ENCODE measurements at places on chromosomes 12 and 14. TPM values are rescaled to one million over a fixed set of nuclear protein-coding genes. Genes with fewer than 3 reads are reported as not detected.

The LMO3 gene
- 130 TPM for total RNA-seq

The CDKL1 gene
- total RNA-seq: 6.8 TPM

The CD163 gene
- 203 TPM for total RNA-seq

The SYNE2 gene
- total RNA-seq: 122 TPM

The SUDS3 gene
- 22.4 TPM for total RNA-seq

The TMPRSS12 gene
- not detected for total RNA-seq

The ABCC9 gene
- total RNA-seq: 39.7 TPM

The ADCK1 gene
- total RNA-seq: 5.4 TPM

The XRCC3 gene
- total RNA-seq: 3.1 TPM

The BBOF1 gene
- total RNA-seq: 14.0 TPM

DNA sequence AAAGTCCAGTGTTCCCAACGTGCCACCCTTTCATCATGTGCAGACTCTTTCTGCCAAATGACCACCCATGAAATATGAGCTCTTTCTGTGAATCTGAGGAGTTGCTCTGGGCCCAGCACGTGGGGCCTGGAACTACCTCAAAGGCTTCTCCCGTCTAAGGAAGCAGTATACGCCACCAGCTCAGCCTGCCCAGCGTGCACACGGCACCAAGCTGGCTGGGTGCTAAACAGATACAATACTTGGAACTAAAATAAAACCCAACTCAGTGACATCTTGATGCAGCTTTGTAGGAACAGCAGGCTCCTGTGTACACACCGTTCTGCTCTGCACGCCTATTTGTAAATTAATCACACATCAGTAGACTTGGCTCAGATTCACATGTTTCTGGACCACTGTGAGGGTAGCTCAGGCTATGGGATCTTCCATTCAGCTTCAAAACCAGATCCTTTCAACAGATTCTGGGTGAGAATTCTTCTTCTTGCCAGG, 74.8 kb downstream of the ARL6IP4 start:
- H3K27me3 ChIP-seq: no peaks in the 10 kb centered on the region
- H3K27ac ChIP-seq: no peak overlapping the region
- no peaks in the 10 kb centered on the region for H3K36me3 ChIP-seq

DNA sequence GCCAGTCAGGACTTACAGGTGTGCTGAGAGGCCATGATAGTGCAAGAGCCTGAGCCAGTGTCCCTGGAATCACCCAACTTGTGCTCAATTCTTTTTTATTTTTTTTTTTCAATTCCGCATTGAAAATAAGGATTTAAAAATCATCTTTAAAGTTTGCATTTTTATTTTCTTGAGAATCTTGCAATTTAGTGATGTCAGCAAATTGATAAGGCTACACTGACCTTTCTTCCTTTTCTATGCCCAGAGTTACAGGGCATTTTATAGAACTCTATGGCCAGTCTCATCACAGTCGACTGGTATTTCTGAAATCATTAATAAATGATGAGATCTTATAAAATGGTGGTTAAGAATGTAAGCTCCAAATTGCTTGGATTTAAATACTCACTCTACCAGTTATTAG, 63.3 kb upstream of the PRKD1 start:
- no peak overlapping the region for H3K27ac ChIP-seq
- no peaks in the 10 kb centered on the region for H3K27me3 ChIP-seq
- no peak overlapping the region for H3K4me3 ChIP-seq
- no peaks in the 10 kb centered on the region for H3K4me1 ChIP-seq
- H3K36me3 ChIP-seq: no peaks in the 10 kb centered on the region
- no peak for DNase-seq

- peaks cover 6% of the 10 kb centered on the region for H3K4me1 ChIP-seq
- H3K27ac ChIP-seq: no peak overlapping the region
- DNase-seq: no peak
These were observed 9.2 kb downstream of the KTN1 start for GRCh38 chr14:55589171-55589570.

DNA sequence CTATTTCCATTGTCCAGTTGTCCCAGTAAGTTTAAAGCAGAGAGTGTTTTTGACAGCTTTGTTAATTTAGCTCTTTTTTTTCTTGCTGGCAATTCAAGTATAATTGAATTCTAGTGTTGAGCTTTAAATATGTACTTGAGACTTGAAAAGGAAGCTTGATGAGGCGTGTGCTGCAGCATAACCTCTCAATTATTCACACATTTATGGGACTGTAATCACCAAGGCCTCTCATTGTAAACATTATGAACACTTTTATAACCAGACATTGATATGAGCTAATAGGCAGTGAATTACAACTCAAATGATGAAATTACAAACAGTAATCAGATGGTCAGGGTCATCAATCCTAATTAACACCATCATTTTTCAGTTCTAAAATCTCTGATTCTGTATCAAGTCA, 378.0 kb upstream of the DDHD1 start:
- H3K4me3 ChIP-seq: no peak overlapping the region
- no peaks in the 10 kb centered on the region for H3K36me3 ChIP-seq
- no peaks in the 10 kb centered on the region for H3K4me1 ChIP-seq

GRCh38 chr12:26269562-26270284, 74.3 kb downstream of the SSPN start:
- DNase-seq: no peak

DNA sequence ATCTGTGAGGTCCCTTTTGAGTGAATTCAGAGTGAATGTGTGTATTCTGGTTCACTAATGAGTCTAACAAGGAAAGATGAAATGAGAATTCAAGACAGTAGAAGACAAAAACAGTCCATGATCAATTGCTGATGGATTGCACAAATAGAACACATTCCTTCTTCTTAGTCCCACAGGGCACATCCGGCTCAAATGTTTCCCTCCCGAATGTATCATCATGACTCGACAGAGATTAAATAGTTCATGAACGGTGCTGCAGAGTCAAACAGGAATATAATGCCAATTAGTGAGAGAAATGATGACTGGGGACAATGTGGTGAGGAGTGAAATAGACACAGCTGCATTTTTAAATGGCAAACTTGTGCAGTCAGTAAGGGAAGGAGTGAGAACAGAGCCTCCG, 11.5 kb upstream of the SFSWAP start:
- DNase-seq: no peak
- H3K36me3 ChIP-seq: no peaks in the 10 kb centered on the region
- no peaks in the 10 kb centered on the region for H3K4me1 ChIP-seq

DNA sequence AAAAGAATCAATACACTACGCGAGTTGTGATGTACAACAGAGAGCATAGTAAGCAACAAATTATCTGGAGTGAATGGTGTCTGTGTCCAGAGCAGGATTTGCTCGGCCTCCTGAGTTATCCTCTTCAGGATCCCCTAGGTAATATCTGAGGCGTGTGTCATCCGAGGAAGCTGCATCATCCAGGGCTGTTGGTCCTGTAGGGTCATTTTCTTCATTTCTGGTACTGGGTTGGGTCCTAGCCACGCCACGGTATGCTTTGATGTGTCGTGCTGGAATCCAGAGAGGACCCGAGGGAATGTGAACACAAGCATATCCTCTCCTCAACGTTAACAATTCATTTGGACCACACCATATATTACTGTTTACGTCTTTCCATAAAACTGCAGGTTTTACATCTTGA, 19.0 kb upstream of the CLEC4E start:
- no peaks in the 10 kb centered on the region for H3K36me3 ChIP-seq
- no peaks in the 10 kb centered on the region for H3K27me3 ChIP-seq
- H3K4me1 ChIP-seq: no peaks in the 10 kb centered on the region
- no peak overlapping the region for H3K4me3 ChIP-seq
- DNase-seq: no peak

GRCh38 chr14:68607867-68608573, 184.8 kb downstream of the ZFP36L1 start:
- peak; percentile 30 for DNase-seq
- H3K27ac ChIP-seq: peak overlapping the region; percentile 93
- H3K4me1 ChIP-seq: peaks cover 3% of the 10 kb centered on the region
- H3K4me3 ChIP-seq: no peak overlapping the region
- no peaks in the 10 kb centered on the region for H3K36me3 ChIP-seq

DNA sequence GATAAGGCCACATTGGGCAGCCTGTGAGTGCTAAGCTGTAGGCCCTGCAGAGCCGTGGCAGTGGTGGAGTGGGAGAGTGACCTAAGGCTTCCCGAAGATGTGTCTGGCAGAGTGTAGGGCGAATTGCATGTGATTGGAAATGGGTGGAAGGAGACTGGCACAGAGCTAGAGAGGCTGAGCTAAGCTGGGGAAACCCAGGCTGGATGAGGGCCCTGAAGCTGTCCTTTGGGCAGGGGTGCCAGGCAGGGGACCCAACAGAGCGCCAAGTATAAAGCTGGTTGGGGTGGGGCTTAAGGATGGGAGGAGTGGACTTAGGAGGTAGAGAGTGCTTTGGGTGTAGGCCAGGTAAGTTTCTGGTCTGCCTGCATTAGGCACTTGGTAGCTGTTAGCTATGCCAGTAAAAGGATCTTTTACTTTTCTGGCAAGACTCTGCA, 47.9 kb downstream of the WDR20 start:
- peak overlapping the region; percentile 65 for H3K27ac ChIP-seq
- no peaks in the 10 kb centered on the region for H3K27me3 ChIP-seq
- H3K4me1 ChIP-seq: no peaks in the 10 kb centered on the region
- DNase-seq: no peak
- no peaks in the 10 kb centered on the region for H3K36me3 ChIP-seq
- no peak overlapping the region for H3K4me3 ChIP-seq

DNA sequence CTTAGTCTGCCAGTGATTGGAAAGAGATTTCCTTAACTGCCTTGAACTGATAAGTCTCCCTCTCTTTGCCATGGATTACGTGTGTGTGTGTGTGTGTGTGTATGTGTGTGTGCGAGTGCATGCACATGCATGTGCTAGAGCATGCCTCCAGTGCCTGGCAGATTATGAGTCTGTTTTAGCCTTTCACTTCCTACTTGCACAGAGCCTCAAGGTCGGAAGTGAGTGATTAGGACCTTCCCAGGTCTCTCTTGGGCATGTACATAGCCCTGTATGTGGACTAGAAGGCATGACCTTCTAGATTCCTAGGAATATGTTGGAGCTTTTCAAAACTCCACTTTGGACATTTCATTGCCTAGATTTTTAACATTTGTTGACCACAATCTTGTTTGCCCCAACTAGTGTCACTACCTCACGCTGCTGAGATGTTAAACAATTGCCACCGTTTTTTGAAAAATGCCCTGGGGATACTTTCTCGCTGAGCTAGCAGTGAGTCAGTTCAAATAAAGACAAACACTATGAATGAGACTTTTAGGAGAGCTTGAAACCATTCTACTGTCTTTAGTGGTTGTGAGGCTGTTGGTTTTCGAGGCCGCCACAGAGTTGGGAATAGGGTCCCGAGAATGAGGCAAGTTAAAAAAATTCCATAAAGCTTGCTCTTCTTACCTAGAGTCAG, 28.2 kb downstream of the KIAA0586 start:
- no peaks in the 10 kb centered on the region for H3K27me3 ChIP-seq
- no peaks in the 10 kb centered on the region for H3K36me3 ChIP-seq
- no peak for DNase-seq
- no peak overlapping the region for H3K27ac ChIP-seq
- no peaks in the 10 kb centered on the region for H3K4me1 ChIP-seq
- H3K4me3 ChIP-seq: no peak overlapping the region

DNA sequence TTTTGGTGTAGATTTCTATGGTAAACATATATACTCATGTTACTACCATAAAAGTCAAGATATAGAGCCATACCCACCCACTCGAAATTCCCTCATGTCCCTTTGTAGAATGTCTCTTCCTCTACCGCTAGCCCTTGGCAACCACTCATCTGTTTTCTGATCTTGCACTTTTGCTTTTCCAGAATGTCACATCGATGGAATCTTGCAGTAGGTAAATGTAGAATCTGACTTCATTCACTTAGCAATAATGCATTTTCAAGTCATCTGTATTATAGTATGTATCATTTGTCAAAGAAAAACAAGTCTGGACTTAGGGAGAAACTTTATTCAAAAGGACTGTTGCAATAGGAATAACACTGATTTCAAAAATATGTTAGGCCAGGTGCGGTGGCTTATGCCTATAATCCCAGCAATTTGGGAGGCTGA, 19.3 kb upstream of the CLEC2D start:
- peaks cover 6% of the 10 kb centered on the region for H3K4me1 ChIP-seq
- H3K27me3 ChIP-seq: no peaks in the 10 kb centered on the region
- peak overlapping the region; percentile 91 for H3K27ac ChIP-seq

GRCh38 chr12:131747276-131748177, 36.6 kb downstream of the SFSWAP start:
- no peaks in the 10 kb centered on the region for H3K4me1 ChIP-seq
- H3K4me3 ChIP-seq: no peak overlapping the region
- no peak overlapping the region for H3K27ac ChIP-seq
- H3K36me3 ChIP-seq: no peaks in the 10 kb centered on the region

GRCh38 chr12:3698218-3698974, 54.5 kb downstream of the CRACR2A start:
- DNase-seq: no peak
- no peak overlapping the region for H3K4me3 ChIP-seq
- H3K27ac ChIP-seq: peak overlapping the region; percentile 13

- no peak overlapping the region for H3K4me3 ChIP-seq
- DNase-seq: no peak
- no peaks in the 10 kb centered on the region for H3K4me1 ChIP-seq
- no peaks in the 10 kb centered on the region for H3K36me3 ChIP-seq
- no peaks in the 10 kb centered on the region for H3K27me3 ChIP-seq
These were observed 81.3 kb upstream of the RIC8B start for GRCh38 chr12:106692896-106693820.

DNA sequence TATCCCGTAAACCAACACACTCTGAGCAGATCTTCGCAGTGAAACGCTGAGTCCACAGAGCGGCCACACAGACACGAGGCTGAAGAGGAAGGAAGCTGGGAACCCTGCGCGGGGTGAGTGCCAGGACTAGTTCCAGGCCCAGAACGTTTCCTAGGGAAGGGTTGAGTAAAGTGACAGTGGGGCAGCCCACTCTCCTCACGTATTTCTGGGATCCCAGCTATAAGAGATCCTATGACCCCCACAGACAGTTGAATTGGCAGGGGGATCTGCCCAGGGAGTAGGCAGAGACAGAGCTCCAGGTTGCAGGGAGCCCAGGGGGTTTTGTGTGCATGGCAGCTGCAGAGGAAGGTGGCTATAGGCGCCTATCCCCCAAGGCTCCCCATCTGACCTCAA, 51.1 kb downstream of the GTF2A1 start:
- peak; percentile 49 for DNase-seq
- H3K36me3 ChIP-seq: no peaks in the 10 kb centered on the region
- no peaks in the 10 kb centered on the region for H3K27me3 ChIP-seq
- peak overlapping the region; percentile 75 for H3K4me3 ChIP-seq
- H3K27ac ChIP-seq: peak overlapping the region; percentile 94

GRCh38 chr14:61562321-61563161, 132.8 kb upstream of the HIF1A start:
- no peaks in the 10 kb centered on the region for H3K4me1 ChIP-seq
- H3K4me3 ChIP-seq: no peak overlapping the region
- H3K36me3 ChIP-seq: no peaks in the 10 kb centered on the region
- no peak for DNase-seq
- H3K27ac ChIP-seq: peak overlapping the region; percentile 44

- H3K27ac ChIP-seq: no peak overlapping the region
- no peaks in the 10 kb centered on the region for H3K36me3 ChIP-seq
- no peak for DNase-seq
- no peaks in the 10 kb centered on the region for H3K4me1 ChIP-seq
These were observed 236.0 kb downstream of the ETNK1 start for GRCh38 chr12:22860926-22861325.

DNA sequence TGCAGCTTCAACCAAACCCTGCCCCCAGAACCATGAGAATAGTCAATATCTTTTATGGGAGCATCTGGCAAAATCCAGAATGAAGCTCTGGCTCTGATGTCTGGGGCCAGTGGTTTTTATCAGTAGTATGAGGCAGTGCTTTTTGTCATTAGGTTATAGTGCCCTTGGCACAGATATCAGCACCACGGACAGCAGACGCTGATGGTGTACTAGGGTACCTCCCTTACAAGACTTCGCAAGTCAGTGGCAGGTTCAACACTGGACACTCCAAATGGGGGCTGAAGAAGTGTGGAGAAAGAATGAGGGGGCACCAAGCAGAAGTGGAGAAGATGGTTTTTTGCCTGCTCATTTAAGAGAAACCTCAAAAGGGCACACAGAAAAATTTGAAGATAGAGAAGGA, 68.2 kb upstream of the E2F7 start:
- H3K4me1 ChIP-seq: no peaks in the 10 kb centered on the region
- no peak overlapping the region for H3K4me3 ChIP-seq
- H3K36me3 ChIP-seq: no peaks in the 10 kb centered on the region
- H3K27me3 ChIP-seq: no peaks in the 10 kb centered on the region
